ENCODE measurements at places on chromosomes 5 and 9. TPM values are rescaled to one million over a fixed set of nuclear protein-coding genes. Genes with fewer than 3 reads are reported as not detected.

DNA sequence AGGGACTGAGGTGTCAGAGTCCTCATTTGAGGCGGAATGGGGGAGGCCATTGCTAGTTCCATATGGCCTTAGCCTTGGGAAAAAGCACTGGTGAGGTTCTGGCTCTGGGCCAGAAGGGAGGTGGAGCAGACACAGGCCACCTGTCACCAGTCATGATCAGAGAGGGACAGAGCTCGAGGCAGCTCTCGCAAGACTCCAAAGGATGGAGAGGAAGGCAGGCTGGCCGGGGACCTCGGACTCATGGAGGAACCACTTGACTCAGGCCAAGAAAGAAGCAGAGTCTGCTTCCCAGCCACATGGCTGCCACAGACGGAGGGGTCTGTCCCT is 29.2 kb upstream of the NSMF start:
- no peak for DNase-seq

DNA sequence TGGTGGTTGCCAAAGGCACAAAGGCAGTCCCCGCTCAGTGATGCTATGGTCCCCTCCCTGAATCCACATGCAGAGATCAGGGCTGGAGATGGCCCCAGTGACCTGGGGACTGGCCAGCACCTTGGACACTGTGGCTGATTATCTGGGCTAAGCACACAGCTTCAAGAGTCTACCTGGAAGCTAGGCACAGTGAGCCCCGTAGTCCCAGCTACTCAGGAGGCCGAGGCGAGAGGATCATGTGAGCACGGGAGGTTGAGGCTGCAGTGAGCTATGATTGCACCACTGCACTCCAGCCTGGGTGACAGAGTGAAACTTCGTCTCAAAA is 8.3 kb upstream of the SCGB3A1 start:
- no peak for DNase-seq

DNA sequence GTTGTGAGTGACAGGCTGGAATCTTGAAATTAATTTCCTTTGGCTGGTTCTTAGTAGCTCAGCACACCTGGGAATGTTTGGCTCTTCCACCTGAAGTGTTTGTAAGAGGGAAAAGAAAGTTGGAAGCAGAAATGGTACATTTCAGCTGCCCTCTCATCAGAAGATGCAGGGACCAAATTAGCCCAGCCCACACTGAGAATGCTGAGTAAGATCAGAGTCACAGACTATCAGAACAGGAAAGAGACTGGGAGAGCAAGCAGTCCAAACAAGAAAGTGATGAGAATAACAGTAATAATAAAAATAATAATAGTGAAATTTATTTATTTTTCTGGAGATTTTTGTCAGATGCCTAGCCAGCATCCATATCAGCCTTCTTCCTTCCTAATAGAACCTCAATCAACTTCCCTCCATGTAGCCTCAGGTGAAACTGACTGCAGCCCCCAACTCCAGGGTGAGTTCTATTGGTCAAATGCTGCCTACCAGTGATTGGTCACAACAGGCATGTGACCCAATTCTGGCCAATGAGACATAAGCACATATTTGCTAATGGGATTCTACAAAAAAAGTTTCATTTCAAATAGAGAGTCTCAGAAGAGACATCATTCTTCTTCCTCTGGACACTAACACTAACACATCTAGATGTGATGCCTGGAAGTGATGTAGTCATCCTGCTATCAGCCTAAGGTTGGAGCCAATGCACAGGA is 31.2 kb upstream of the ADRA1B start:
- DNase-seq = no peak

DNA sequence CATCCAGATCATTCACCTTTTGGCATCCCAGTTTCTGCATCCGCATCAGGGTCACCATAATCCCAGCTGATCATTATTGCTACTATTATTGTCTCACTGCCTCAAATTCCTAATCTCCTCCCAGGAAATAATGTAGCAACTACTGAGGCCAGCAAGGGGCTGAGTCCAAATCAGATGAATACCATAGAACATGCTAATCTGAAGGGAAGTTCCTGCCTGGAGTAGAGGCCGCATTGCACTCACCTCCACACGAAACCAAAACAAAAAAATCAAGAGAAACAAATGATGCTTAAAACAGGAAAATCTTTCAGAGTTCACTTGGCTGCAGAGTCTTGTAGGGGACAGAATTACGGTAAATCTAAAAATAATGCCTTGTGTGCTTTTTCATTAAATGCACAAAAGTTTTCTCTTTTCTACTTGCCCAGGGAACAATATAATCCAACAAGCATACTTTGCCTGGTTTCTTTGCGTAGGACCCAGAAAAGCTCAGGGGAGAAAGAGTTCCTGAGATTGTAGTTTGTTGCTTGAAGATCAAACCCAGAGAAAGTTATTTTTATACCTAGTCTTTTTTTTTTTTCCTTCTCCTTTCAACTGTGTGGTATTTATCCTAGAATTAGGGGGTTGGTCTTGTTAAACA is 87.7 kb upstream of the KLF4 start:
- DNase-seq = no peak

- DNase-seq = no peak
Observed at GRCh38 chr9:12794101-12794799, 19.4 kb downstream of the LURAP1L start.

- peak; percentile 11 for DNase-seq
Observed at GRCh38 chr9:34047864-34048726, 592 bp downstream of the UBAP2 start.

DNA sequence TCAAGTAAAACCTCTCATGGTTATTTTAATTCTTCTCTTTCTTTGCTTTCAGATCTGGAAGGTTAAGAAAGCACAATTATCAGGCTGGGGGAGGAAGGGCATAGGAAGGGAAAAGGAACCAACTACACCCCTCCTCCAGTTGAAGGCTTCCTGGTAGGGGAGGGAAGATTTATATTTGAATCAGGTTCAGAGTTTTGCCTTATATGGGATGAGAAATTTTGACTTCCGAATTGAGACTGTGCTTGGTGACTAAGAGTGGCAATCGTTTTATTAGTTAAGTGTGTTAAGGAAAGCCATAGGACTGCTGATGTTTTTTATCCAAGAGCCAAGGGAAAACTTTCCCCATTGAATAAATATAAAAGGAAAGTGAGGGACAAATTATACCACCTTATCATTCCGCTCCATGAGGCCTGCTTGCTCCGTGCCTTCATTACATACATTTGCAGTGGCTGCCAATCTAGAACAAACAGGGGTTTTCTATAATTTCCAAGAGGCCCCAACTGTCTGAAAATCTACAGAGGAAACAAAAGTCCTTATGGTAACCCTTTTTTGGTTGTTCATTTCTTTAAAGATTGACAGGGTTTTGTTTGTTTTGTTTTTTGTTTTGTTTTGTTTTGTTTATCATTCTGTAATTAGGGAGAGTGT is 115.7 kb upstream of the EPB41L4A start:
- DNase-seq = no peak

GRCh38 chr5:73966451-73966850 is 340.5 kb downstream of the ARHGEF28 start:
- DNase-seq = peak; percentile 16

- no peak for DNase-seq
Observed at GRCh38 chr5:16669776-16670175, 53.0 kb upstream of the RETREG1 start.

Gene TAF11L2
- total RNA-seq = not detected

Gene CCIN
- 1.4 TPM for total RNA-seq

Gene SPINK4
- total RNA-seq = not detected
